Aorta (tissue), 5 donors: ENCODE measurements at places on chromosomes 13 and 19.

DNA sequence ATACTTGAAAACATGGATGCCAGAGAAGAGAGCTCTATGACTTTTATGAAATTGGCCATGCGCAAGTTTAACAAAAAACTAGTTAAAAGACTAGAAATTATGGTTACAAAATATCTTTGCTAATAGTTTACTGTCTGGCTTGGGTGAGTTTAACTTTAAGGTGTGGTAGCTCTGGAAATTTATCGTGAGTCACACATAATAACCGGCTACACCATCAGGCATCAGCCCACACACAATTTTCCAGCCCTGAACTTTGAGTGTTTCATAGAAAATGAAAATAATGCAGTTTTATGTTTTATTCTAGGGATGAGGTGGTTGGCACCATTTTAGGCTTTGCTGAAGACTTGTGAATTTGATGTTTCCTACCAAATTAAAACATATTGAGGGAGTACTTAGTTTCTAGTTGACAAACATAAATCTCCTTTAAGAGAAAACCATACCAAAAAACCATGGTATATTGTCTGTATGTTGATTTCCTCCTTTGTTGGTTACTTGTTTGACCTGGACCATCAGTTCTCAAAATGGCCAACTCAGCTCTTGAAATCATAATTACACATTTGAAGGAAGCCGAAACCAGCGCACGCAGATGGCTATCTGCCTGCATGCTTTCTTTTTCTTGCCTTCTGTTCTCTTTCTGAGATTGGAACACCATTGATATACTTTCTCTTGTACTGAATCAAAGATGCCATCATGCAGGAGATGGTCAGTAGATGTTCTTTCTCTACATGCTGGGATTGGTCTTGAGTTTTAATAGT lies 125.1 kb downstream of the AKAP11 start:
- no peak for DNase-seq

DNA sequence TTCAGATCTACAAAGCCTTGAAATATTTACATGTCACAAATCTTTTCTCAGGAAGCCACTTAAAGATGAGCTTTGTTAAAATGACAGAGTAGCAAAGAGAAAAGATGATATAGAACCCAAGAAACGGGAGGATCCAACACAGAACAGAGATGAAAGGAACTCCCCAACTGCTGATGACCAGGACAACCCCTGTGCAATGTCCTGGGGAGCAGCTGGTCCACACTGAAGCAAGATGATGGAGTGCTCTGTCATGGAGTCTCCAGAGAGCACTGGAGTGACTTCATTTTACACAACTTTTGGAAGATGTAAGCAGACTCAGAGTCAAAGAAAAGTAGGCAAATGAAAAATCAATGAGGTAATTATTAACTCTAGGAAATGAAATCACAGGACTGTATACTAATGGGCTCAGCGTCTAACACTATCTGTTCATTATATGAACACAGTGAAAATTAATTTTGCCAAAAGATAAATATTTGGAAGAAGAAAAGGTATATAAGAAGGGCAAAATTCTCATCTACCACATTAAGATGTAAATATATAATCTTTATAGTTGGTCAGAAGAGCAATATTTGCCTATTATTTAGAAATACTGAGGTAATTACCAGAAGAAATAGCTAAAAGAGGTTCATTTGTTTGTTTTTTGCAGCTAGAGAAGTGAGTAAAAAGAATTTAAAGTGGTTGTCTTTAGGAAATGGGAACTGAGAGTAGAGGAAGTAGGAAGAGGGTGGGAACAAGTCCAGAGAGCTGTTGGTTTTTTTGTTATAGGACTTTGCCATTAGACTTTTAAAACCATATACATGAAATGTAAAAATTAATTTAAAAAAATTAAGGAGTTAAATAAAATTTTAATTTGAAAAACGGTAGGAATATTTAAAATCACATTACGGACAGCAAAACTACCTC lies 30.5 kb downstream of the MTRF1 start:
- DNase-seq, result no peak

DNA sequence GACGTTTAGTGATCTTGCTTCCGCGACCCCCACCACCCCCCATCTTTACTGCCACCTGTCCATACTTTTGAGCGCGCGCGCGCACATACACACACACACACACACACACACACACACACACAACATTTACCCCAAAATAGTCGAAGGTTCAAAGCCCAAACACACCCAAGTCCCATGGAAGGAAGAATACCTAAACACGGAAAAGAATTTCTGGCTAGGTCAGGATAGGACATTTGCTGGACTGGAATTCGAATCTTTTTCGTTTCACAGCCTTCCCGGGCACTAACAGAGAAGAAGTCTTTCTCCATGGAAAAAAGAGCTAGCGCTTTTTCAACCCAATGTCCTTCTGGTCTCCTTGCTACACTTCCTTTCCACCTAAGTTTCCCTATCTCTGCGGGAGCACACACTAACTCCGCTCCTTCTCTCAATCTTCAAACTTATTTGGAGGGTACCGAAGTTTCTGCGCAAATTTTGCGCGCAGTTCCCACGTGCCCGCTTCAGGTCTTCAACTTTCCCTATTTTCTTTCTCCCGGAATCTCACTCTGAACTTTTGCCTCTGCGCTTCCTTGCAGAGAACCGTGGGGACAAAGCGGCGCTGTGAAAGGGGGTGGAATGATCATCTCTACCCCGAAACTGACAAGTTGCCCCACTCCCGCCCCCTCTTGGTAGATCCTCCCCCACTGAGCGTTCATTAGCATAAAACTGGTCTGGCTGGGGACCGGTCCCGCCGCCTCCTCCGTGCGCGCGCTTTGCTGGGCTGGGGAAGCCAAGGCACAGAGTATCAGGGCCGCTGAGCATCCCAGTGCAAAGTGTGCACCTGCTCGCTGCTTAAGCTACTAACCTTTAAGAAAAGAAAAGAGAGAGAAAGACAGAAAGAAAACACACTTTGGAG lies 2.7 kb downstream of the DACH1 start:
- DNase-seq, result peak; percentile 53

DNA sequence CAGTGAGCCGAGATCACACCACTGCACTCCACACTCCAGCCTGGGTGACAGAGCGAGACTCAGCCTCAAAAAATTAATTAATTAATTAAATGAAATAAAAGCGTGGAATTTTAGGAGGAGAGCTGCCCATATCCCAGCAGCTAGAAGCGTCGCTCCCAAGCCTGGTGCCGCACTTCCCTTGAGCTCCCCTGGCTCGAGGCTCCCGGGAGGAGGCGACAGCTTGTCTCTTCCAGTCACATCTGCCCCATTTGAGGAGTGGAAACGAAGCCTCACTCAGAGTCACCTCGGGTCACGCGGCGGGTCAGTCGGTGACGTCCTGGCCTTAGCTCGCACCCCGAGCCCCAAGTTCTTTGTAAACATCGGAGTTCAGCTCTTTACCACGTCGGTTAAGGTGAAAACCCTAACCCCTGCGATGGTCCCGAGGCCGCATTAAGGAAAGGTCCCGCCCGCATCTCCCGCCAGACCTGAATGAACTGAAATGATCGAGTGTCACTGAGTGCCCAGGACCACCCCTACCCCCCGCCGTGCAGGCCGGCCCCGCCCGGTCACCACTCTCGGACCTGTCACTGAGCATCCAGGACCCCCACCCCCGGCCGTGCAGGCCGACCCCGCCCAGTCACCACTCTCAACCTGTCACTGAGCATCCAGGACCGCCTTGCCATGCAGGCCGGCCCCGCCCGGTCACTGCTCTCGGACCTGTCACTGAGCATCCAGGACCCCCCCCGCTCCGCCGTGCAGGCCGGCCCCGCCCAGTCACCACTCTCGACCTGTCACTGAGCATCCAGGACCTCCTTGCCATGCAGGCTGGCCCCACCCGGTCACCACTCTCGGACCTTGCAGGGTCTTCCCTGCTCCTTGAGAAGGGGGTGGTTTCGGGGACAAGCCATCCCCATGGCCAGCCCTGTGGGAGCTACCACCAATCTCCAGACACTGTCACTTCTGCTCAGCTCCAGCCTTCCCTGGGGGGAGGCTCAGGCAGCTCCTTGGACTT lies 176.9 kb downstream of the KDM4B start:
- peak; percentile 72 for DNase-seq

DNA sequence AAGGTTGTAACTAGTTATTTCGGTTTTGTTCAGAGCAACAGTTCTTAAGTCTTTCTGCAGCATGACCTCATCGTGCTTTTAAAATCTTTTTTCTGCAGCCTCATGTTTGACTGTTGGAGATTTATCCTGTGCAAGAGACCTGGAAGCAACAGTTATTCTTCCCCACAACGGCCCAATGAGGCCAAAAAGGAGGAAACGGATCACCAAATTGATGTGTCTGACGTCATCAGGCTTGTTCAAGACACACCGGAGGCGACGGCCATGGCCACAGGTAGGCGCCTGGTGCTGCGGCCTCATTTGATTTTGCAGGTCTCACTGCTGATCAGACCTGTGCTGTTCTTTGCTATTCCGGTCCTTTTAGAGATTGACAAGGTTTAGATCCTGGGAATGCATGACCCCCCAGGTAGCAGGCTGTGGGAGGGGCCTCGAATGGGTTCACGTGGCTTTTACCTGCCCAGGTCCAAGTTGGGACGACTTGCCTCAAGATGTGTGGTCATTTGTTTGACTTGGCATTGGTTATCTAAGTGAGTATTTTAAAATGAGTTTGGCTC lies 66.8 kb upstream of the MCF2L start:
- DNase-seq, result no peak

GRCh38 chr13:39961036-39961435 lies 305.6 kb downstream of the COG6 start:
- no peak for DNase-seq
